ENCODE measurements at places on chromosomes 2 and 18.

GRCh38 chr2:60886991-60887390, 5.6 kb downstream of the REL start:
- no peak for DNase-seq

- DNase-seq = no peak
These were observed 15.8 kb downstream of the CLASP1 start for GRCh38 chr2:121633463-121633862.

DNA sequence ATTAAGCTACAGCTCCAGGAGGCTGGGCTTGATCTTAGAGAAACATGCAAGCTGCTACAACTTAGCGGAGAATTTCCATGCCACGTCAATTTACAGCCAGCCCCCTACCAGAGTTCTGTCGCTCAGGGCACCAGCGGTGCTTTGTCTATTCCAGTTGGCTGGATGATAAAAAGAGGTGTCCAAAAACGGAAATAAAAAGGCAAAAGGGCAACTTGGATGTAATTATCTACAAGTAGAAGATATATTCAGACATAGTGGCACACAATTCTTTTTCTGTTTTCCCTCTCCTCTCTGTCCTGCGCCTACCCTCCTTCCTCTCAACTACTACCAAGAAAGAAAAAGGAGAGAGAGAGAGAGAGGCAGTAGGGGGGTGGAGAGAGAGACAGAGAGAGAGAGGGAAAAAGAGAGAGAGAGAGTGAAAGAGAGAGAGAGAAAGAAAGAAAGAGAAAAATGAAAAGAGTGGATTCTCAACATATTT, 363 bp upstream of the RFTN2 start:
- DNase-seq = no peak

DNA sequence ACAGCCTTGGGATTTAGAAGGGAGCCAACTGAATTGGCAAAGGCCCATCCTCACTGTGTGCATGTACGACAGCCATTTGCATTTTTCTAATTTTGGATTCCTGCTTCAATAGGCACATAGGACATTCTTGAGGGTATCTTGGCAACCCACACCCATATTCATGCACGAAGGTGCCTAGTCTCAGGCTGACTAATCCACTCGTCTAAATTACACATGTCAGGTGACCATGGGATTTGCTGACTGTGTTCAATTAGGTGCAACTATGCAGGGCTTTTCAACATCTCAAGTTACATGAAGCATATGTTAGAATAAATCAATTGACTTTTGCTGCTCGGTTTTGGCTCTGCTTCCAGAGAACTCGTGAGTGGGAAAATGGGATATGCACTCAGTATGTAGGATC, 249.7 kb downstream of the SP3 start:
- no peak for DNase-seq
